ENCODE measurements at places on chromosomes 5 and 9.

DNA sequence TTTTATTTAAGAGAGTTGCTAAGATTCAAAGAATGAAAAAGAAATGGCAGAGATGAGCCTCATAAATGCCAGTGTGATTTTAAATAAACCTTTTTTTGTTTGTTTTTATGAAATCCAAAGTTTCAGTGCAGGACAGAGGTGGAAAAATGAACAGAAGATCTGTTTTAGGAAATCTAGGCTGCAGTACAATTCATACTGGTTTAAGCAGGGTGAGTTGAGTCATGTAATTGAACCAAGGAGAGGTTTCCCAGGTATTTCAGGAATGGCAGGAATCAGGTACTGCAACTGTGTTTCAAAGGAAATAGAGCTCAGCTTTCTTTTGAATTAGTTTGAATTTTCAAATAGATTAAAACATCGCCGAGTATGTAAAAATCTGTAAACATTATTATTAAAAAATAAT is 3.0 kb upstream of the ANKRD31 start:
- DNase-seq, result no peak

DNA sequence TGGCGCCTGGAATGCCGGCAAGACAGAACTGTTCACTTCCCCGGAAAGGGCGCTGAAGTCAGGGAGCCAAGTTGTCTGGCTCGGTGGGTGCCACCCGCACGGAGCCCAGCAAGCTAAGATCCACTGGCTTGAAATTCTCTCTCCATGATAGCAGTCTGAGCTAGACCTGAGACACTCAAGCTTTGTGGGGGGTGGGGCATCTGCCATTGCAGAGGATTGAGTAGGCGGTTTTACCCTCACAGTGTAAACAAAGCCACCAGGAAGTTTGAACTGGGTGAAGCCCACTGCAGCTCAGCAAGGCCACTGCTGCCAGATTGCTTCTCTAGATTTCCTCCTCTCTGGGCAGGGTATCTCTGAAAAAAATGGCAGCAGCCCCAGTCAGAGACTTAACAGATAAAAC is 277.4 kb downstream of the SLCO4C1 start:
- DNase-seq, result no peak

DNA sequence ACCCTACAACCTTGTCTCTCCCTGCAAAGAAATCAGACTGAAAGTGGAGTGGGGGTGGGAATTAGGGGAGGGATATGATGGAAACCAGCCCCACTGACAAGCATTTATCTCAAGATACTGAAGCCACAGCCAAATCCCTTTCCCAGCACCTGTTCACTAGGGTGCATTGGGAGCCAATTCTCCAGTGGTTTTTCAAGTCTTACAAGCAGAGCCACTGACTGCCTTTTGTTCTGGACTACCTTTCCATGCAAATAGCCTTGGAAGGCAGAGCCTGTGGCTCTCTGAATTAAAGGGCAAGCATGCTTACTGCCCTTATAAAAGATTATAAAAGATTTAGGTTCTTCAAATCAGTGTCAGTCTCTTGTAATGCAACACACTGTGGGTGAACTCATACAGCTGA is 8.8 kb upstream of the GGTA1 start:
- DNase-seq, result peak; percentile 66

GRCh38 chr9:79083621-79084020 is 488.1 kb upstream of the TLE4 start:
- no peak for DNase-seq

GRCh38 chr9:109440117-109440515 is 58.0 kb downstream of the PTPN3 start:
- DNase-seq, result no peak

GRCh38 chr5:96284727-96285389 is 148.2 kb downstream of the PCSK1 start:
- no peak for DNase-seq

Measured in NCI-H526 (cell line).